ENCODE measurements at places on chromosomes 2 and 18. TPM values are rescaled to one million over a fixed set of nuclear protein-coding genes. Genes with fewer than 3 reads are reported as not detected.

GRCh38 chr2:19573784-19574183 is 215.4 kb upstream of the OSR1 start:
- no peak overlapping the region for H3K4me3 ChIP-seq
- H3K36me3 ChIP-seq, result no peaks in the 10 kb centered on the region
- no peak overlapping the region for H3K27ac ChIP-seq
- no peaks in the 10 kb centered on the region for H3K27me3 ChIP-seq
- no peaks in the 10 kb centered on the region for H3K4me1 ChIP-seq

GRCh38 chr18:46704816-46705215 is 47.8 kb upstream of the LOXHD1 start:
- no peak for DNase-seq
- H3K4me3 ChIP-seq, result no peak overlapping the region
- no peaks in the 10 kb centered on the region for H3K4me1 ChIP-seq

DNA sequence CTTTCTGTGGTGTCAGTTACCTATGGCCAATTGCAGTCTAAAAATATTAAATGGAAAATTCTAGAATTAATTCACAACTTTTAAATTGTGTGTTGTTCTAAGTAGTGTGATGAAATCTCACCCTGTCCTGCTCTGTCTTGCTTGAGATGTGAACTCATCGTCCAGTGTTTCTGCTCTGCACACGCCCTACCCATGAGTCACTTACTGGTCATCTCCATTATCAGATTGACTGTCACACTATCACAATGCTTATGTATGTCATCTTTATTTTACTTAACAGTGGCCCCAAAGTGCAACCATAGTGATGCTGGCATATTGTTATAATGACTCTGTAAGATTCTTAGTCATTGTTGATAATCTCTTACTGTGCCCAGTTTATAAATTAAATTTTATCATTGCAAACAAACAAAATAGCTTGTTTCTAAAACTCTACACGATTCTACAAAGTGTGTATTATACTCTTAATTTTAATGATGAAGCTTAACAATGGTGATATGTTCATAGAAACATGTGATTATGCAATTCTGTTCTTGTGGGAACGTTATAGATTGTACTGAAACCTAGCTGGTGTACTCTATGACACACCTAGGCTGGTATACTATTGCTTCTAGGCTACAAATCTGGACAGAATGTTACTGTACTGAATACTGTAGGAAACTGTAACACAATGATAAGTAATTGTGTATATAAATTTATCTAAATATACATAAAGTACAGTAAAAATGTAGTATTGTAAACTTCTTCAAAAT is 1086.8 kb upstream of the PIK3C3 start:
- H3K27me3 ChIP-seq, result no peaks in the 10 kb centered on the region
- H3K27ac ChIP-seq, result no peak overlapping the region
- no peaks in the 10 kb centered on the region for H3K36me3 ChIP-seq
- no peak for DNase-seq

DNA sequence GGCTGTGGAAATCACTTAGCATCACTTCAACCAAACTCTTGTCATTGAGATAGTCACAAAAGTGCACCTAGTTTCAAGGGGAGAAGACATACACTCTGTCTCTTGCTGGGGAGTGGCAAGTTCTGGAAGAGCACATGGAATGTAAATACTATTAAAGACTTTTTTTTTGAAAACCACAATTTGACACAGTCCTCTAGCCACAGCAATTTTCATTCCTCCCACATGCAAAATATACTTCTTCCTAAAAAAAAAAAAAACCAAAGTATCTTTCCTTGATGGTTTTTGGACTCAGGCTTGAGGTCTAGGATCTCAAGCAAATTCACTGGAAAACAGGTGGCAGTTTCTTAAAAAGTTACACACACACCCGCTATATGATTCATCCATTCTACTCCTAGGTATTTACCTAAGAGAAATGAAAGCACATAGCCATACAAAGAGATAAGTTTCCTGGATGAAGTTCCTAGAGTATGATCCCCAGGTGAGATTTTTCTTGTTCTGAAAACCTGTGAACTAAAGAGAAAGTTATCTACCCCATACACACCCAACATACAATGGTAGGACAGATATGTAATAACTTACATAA is 295.8 kb downstream of the SP3 start:
- no peak for DNase-seq
- H3K27ac ChIP-seq, result no peak overlapping the region
- no peaks in the 10 kb centered on the region for H3K36me3 ChIP-seq
- H3K4me3 ChIP-seq, result no peak overlapping the region
- no peaks in the 10 kb centered on the region for H3K27me3 ChIP-seq
- H3K4me1 ChIP-seq, result no peaks in the 10 kb centered on the region

DNA sequence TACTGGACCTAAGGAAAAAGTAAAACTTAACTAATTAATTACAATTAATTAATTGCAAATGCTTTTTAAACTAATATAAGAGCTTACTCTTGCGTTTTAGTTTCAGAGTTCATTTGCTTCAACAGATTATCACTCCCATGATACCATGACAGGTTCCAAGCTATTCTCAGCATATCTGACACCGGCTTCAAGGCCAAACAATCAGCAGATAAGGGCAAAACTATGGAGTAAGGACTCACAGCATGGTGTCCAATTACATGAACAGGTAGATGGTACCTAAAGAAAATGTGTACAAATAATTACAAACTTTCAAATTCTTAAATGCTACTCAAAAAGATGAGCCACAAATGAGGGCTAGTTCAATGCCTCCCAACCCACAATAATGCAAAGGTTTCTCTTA is 77.2 kb downstream of the RTTN start:
- no peaks in the 10 kb centered on the region for H3K36me3 ChIP-seq
- no peak overlapping the region for H3K4me3 ChIP-seq

DNA sequence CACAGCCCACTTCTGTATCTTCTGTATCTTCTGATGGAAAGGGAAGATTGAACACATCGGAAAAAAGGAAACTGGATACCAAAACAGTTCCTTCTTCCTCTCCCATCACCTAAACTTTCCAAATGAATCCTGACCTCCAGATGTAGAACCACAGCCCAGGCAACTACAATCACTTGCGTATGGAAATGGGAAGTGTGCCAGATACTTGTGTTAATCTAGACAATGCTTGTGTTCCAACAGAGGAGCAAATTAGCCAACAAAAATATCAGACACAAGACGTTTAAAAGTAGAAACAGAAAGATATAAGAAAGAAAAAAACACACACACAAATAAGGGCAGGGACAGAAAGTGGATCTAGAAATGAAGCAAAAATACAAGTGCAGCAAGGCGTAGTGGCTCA is 31.4 kb upstream of the DUSP2 start:
- no peak for DNase-seq
- H3K4me3 ChIP-seq, result no peak overlapping the region
- H3K36me3 ChIP-seq, result no peaks in the 10 kb centered on the region
- no peaks in the 10 kb centered on the region for H3K27me3 ChIP-seq

The PRSS56 gene
- not detected for total RNA-seq

The LINC00305 gene
- total RNA-seq, result not detected

Data from CD8-positive, alpha-beta memory T cell (primary cell).